Suppressor macrophage treated with lipopolysaccharide for 1 hour (primary cell): ENCODE measurements at places on chromosomes 4 and X.

DNA sequence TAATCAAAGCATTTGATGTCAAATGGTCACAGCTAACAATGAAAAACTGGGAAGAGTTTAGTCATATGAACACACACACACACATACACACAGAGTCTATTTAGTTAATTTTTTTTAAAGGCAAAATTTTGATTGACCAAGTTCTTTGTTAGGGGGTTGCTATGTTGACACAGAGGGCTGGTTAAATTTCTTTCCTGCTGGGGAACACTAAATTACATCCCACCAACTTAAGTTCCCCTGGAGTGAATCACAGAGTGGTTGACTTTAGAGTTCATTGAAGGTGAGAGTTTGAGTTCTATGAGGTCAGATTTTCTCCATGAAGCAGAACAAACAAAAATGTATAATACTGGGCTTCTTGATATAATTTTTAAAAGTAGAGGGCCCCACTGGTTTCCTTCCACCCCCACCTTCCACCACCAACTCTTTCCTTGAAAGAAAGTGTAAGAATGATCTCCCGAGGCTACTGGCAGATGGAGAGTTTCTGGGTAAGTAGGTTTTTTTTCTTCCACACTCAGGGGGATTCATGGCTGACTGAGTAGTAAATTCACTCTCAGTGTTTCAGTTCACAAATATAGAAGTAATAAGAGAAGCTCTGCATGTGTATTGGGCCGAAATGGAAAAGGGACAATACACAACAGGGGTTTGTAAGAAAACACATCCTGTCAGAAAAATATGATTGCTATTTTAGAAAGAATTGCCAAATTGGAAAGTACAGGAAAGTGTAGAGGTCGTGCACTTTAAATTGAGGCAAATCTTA lies 917.0 kb upstream of the LCORL start:
- no peak for DNase-seq

GRCh38 chr4:93788712-93789111 lies 39.8 kb upstream of the ATOH1 start:
- peak; percentile 13 for DNase-seq

- DNase-seq: peak; percentile 70
These were observed 11.7 kb upstream of the GAGE10 start for GRCh38 chrX:49291615-49292337.

- DNase-seq: no peak
These were observed 297.5 kb upstream of the DCAF8L1 start for GRCh38 chrX:28278726-28279125.

GRCh38 chrX:123083924-123084323 lies 100.2 kb upstream of the GRIA3 start:
- DNase-seq: no peak

GRCh38 chrX:41009850-41010846 lies 75.1 kb upstream of the USP9X start:
- DNase-seq: peak; percentile 87

DNA sequence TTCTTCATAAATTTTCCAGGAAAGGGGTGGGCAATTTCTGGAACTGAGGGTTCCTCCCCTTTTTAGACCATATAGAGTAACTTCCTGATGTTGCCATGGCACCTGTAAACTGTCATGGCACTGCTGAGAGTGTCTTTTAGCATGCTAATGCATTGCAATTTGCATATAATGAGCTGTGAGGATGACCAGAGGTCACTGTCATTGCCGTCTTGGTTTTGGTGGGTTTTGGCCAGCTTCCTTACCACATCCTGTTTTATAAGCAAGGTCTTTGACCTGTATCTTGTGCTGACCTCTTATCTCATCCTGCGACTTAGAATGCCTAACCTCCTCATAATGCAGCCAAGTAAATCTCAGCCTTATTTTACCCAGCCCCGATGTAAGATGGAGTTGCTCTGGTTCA lies 577.8 kb downstream of the NLGN4X start:
- no peak for DNase-seq

GRCh38 chr4:126993351-126993750 lies 639.4 kb upstream of the INTU start:
- no peak for DNase-seq

- no peak for DNase-seq
These were observed 104.4 kb downstream of the STIM2 start for GRCh38 chr4:26964994-26965393.

DNA sequence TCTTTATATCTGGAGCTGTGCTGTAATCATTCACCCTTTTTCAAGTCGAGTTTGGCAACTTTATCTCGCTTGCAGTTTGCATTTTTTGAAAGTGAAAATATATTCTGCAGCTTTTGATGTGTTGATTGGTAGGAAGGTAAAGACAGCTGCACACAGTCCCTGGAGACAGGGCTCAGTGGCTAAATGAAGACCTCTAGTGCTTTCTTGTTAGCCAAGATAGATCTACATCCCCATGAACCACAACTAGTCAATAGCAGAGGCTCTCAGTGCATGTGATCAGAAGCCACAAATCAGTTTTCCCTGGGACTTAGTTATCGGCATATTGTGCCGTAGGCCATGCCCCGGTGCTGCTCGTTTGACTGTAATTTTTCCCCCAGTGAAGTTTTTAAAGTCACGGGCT lies 587.7 kb upstream of the PITX2 start:
- DNase-seq: no peak

GRCh38 chr4:151831526-151831925 lies 70.7 kb upstream of the GATB start:
- no peak for DNase-seq

DNA sequence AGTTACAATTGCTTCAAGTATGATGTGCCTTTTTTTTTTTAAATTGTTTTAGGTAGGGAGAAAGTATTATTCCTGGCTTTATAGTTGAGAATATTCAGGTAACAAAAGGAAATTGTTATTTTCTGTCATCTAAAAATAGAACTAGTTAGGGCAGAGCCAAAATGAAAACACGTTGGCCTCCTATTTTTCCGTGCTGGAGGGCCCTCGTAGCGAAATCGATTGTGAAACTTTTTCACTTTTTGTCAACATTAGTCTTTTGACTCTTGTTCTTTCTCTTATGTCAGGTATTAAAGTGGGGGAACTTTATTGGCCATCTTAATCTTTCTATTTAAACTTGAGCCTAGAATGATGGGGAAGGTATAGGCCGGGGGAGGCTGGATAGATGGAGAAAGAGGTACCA lies 104.9 kb downstream of the ARHGAP10 start:
- no peak for DNase-seq

GRCh38 chrX:13652287-13652793 lies 601 bp upstream of the TCEANC start:
- DNase-seq: no peak

GRCh38 chr4:48139691-48140090 lies 5.6 kb upstream of the TXK start:
- DNase-seq: no peak

DNA sequence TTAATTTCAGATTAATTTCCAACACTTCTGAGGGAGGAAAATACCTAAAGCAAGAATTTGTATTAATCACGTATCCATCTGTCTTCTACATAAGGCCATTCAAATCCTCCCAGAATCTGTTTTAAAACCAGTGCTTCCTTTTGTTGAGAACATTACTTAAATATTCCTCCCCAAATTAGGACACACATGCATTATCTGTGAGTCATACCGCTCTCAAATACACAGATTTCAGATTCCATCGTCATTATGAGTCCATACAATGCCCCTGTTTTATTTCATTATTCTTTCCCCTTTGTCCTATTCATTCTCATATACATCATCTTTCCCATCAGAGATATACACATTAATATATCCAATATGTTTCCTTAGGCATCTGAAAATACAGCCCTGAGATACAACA lies 57.3 kb upstream of the PRSS12 start:
- no peak for DNase-seq

DNA sequence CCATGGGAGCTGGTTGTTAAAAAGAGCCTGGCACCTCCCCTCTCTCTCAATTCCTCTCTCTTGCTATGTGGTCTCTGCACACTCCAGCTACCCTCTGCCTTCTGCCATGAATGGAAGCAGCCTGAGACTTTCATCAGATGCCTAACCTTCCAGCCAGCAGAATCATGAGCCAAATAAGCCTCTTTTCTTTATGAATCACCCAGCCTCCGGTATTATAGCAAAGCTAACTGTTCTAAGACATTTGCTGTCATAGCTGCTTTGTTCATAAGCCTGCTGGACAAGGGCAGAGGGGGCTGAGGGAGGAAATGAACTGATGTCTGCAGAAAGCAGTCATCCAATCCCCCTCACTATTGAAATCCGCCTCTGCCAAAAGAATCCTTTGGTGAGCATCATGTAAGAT lies 196.7 kb downstream of the ZNF330 start:
- no peak for DNase-seq

DNA sequence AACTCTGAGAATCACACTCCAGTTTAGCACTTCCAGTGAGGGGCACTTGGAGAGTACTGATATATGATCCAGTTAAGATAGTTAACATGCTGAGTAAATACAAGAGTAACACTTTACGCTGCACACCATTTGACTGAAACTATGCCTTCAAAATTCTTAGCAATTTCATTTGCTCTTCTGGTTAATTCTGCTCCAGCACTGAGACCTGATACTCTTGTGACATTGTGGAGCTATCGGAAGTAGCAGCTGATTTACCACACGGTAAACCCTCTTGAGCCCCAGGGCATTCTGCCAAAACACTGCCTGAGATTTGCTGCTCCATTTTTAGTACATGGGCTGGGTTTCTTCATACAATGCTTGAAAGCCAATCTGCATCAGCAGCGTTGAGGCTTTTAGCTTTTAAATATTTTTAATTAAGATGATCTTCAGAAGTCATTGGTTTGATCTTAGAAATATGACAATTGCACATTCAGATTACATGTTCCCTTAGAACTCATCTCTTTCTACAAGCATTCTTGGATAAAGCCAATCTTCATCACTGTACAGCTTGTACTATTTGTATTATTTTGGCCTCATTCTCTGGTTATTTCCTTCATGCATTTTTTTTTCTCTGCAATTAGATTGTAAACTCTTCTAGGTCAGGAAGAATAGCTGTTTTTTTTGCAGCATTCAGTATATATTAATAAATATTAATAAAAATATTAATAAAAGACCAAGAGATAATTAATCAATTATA lies 67.8 kb upstream of the ETNPPL start:
- no peak for DNase-seq

GRCh38 chr4:185589067-185589836 lies 53.9 kb upstream of the PDLIM3 start:
- no peak for DNase-seq

GRCh38 chr4:109053257-109053656 lies 249.2 kb downstream of the COL25A1 start:
- no peak for DNase-seq
